NCI-H2081 (cell line): ENCODE measurements at places on chromosomes 4 and X.

- DNase-seq = no peak
Measured at GRCh38 chr4:41098093-41099048, 116.0 kb downstream of the APBB2 start.

GRCh38 chrX:64805683-64806082 lies 170.6 kb downstream of the ZC4H2 start:
- no peak for DNase-seq

GRCh38 chrX:47302396-47302795 lies 68.0 kb upstream of the ZNF157 start:
- no peak for DNase-seq

DNA sequence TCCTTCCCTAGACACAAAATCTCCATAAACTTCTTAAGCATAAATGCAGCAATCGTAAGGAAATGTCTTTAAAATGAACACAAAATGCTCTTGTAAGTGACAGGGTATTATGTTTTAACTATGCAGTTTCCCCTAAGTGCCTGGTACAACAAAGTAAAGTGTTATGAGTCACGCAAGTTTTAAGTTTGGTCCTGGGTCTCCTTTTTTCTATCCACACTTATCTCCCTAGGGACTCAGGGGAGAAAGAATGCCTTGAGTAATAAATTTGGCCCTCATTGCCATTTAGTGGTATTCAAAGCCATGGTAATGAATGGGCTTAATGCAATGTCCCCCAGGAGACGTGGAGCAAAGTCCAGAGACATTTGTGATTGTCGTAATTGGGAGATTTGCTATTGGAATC lies 149.1 kb downstream of the MAGEB17 start:
- DNase-seq = no peak

- no peak for DNase-seq
Measured at GRCh38 chrX:4881277-4881676, 1167.8 kb upstream of the PRKX start.

- DNase-seq = peak; percentile 89
Measured at GRCh38 chrX:7147978-7148854, at the start of gene PUDP. Gene PUDP (minus strand): TSS chrX:7148153. CDS start chrX:7148113, 40 bp downstream.

DNA sequence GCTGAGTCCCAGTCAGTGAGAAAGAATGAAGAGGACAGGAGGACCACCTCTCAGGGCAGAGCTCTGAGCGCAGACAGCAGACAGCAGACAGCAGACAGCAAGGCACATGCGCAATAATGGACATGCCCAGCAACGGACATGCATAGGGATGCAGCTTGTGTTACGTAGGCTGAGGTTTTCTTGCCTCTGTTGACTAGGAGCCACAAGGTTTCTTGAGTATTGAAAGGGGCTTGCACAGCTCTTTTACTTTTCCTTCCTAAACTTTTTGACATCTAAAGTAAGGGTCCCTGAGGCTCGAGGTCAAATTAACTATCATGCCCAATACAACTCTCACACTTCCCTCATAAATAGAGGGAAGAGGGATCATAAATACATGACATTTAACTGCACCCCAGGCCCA lies at the start of gene PAGE3:
Gene PAGE3, minus strand, starts transcription at position 101 of the 400 bp plus-strand sequence. CDS start 1,013 bp downstream, outside the sequence.
- no peak for DNase-seq

DNA sequence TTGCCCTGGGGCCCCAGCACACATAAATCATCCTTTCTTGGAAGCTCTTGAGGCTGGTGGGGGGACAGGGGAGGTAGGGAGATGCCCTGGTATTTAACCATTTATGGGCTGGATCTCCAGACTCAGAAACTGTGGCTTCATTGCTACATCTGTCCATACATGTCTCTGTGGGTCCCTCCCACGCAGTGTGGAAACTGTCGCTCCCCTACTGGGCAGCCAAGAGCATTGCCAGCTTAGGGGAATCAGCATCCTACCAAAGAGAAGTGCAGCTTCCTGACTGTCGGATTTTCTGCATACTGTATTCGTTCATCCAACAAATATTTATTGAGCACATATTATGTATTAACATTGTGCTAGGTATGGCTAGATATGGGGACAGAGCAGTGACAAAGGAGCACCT lies 3.7 kb downstream of the GRIPAP1 start:
- no peak for DNase-seq

DNA sequence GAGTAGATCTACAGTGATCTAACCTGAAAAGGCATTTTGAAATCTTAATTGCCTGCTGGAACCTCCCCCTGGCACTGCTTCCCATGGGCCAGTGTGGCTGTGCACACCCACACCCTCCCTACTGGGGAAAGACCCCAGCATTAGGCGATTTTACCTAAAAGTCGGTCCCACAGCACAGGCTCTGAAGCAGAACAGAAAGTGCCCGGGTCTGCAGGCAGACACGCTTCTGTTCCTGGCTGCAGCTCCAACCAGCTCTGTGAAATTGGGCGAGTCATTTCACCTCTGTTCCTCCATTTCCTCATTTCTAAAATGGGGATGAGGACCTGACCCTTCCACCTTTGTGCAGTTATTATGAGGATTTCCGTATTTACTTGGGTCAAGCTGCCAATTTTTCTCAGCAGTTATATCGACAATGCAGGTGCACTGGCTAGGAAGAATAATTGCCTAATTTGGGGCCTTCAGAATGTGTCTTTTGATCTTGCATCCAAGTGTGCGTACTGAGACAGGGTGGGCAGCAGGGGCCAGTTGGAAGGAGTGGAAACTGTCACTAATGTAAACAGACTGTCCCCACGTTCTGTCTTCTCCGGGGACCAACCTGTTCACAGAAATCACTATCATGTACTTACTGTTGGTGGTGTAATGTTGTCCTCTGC lies 7.1 kb downstream of the KLF3 start:
- DNase-seq = no peak

- DNase-seq = no peak
Measured at GRCh38 chr4:13514722-13515121, 29.6 kb downstream of the NKX3-2 start.

DNA sequence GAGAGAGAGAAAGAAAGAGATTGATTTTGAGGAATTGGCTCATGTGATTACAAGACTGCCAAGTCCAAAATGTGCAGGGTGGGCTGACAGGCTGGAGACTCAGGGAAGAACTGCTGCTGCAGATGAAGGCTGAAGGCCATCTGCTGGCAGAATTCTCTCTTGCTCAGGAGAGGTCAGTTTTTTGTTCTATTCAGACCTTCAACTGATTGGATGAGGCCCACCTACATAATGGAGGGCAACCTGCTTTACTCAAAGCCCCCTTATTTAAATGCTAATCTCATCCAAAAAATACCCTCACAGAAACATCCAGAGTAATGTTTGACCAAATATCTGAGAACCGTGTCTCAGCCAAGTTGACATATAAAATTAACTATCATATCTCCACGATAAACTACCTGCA lies 38.2 kb upstream of the MAMLD1 start:
- DNase-seq = no peak

DNA sequence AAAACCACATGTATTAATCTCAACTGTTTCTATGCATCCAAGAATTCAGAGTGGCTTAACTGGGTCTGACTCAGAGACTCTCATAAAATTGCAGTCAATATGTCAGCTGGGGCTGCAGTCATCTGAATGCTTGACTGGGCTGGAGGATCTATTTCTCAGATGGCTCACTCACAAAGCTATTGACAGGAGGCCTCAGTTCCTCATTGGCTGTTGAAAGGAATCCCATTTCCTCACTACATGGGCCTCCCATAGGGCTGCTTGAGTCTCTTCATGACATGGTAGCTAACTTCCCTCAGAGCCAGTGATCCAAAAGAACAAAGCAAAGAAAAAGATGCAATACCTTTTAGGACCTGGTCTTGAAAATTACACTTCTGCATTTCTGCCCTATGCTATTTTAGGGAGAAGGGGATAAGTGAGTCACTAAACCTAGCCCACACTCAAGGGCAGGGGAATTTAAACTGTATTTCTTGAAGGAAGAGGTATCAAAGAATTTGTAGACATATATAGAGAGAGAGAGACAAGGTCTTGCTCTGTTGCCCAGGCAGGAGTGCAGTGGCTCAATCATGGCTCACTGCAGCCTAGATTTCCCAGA lies 9.8 kb downstream of the SCFD2 start:
- no peak for DNase-seq
